ENCODE measurements at places on chromosomes 2 and 18.

DNA sequence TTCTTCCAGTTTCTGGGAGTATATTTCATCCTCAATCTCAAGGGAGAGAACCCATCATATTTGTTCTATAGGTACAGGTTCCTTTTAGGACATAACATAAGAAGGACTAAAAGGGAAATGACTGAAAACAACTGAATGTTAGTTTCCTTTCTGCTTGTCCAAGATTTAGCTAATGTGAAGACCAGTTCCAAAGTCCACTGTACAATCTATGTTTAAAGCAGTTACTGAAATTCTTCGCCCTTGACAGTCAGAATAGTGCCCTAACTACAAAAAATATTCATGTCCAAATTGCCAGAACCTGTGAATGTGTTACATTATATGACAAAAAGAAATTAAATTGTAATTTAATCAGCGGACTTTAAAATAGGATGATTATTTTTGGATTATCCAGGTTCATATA is 466.3 kb upstream of the SETBP1 start:
- DNase-seq, result no peak

DNA sequence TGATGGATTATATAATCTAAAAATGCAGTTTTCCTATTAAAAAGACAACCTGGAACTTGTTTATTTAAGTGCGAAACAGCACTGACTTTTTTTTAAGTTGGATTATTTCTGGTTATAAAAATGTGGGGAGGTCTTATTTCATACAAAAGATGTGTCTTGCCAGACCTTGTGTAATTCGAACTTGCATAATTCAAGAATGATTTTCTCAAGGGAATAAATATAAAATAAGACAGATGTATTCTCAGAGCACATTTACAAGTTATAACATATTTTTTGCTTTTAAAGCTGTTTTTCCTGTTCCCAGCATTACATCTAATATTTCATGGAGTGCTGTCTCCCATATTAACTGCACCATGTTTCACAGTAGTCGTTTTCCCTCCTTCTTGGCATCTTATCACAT is 263.1 kb downstream of the CDH20 start:
- DNase-seq, result peak; percentile 87

- DNase-seq, result no peak
These were observed 411.3 kb downstream of the CMPK2 start for GRCh38 chr2:6454286-6454990.

DNA sequence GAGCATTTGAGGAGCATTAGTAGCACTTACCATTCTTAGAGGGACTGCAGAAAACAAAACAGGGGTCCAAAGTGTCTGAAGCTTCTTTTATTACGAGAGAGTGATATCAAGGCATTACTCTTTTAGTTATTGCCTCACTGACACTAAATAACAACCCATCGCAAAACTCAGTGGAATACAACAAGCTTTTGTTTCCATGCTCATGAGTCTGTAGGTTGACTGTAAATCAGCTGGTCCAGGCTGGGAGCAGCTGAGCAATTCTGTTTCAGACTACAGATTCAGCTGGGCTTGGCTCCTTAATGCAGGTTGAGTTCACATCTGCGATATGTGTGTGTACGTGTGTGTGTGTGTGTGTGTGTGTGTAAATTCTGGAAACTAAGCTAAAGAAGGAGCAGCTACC is 501.8 kb upstream of the PKDCC start:
- no peak for DNase-seq

- no peak for DNase-seq
These were observed 271.2 kb downstream of the LPIN1 start for GRCh38 chr2:12017499-12018157.
